ENCODE measurements at places on chromosomes 3 and 15. TPM values are rescaled to one million over a fixed set of nuclear protein-coding genes. Genes with fewer than 3 reads are reported as not detected.

GRCh38 chr3:186049001-186049400 is 59.9 kb downstream of the ETV5 start:
- no peaks in the 10 kb centered on the region for H3K4me1 ChIP-seq
- H3K36me3 ChIP-seq: no peaks in the 10 kb centered on the region
- H3K27me3 ChIP-seq: no peaks in the 10 kb centered on the region
- no peak for DNase-seq

- H3K36me3 ChIP-seq: no peaks in the 10 kb centered on the region
- no peak overlapping the region for H3K4me3 ChIP-seq
- no peaks in the 10 kb centered on the region for H3K27me3 ChIP-seq
- H3K27ac ChIP-seq: no peak overlapping the region
- no peaks in the 10 kb centered on the region for H3K4me1 ChIP-seq
- no peak for DNase-seq
Observed at GRCh38 chr15:68042156-68042854, 11.8 kb upstream of the PIAS1 start.

DNA sequence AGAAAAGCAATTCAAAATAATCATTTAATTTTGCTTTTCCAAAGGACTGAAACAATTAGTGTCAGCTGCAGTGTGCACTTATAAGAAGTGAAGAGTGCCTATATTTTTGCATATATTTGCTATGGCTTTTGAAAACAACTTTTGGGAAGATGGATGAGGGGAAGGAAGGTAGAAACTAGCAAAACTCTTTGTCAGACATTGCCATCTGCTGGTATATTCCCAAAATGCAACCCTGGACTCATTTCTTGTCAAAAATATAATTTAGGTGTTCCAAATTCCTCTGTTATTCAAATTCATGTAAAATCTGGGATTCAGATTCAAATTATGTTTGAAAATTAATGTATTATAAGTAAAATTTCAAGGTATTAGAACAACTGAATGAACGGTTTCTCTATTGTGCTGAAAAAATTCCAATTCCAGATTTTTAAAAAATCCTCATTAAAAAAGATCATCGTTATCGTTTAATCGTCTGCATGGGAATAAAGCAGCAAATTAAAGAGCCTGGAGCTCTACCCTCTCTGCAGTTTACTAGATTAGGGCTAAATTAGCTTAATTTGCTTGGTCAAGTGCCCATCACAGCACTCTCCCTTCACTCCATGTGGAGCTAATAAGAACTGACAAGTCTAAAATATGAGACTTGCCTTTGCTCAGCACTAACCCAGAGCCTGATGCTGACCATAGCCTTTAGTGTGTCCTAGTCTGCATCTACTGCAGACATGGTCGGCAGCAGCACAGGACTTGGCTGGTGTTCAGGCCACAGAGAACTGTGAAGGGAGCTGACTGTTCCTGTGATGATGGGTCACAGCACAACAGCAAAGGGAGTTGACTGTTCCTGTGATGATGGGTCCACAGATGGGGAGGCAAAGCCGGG is 67.9 kb upstream of the MITF start:
- H3K4me1 ChIP-seq: no peaks in the 10 kb centered on the region
- no peak overlapping the region for H3K4me3 ChIP-seq
- peak overlapping the region; percentile 14 for H3K27ac ChIP-seq

GRCh38 chr15:42165106-42165505 is 8.7 kb upstream of the PLA2G4F start:
- H3K4me3 ChIP-seq: no peak overlapping the region
- H3K4me1 ChIP-seq: no peaks in the 10 kb centered on the region
- H3K27ac ChIP-seq: no peak overlapping the region
- no peaks in the 10 kb centered on the region for H3K27me3 ChIP-seq

The LRRIQ4 gene
- total RNA-seq: not detected
